Osteoblast (primary cell): ENCODE measurements at places on chromosomes 3 and 15. TPM values are rescaled to one million over a fixed set of nuclear protein-coding genes. Genes with fewer than 3 reads are reported as not detected.

DNA sequence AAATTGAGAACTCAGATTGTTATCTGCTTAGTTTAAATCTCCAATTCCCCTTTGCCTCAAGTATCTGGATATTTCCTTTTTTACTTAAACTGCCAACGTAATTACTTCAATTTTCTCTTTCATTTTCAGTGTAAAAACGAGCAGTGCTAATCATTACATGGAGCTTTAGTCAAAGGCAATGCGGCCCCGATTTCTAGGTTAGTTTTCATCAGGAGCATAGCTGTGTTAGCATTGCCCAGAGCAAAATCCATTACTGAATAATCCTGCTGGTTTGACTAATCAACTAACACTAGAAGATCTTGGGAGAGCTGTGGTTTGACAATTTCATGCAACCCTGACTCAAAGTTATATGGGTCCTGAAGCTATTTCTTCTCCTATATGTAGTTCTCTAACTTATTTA is 46.2 kb downstream of the ZPLD1 start:
- H3K4me3 ChIP-seq = no peak overlapping the region
- no peak overlapping the region for H3K27ac ChIP-seq
- no peaks in the 10 kb centered on the region for H3K36me3 ChIP-seq
- no peak for DNase-seq
- no peaks in the 10 kb centered on the region for H3K27me3 ChIP-seq

Gene P3H2
- 8.3 and 13.4 TPM in 2 replicates for total RNA-seq

Gene ACKR2
- total RNA-seq = under 0.01 TPM in 1 of 2 replicates, not detected in the other

Gene CPNE4
- total RNA-seq = not detected in 2 replicates

DNA sequence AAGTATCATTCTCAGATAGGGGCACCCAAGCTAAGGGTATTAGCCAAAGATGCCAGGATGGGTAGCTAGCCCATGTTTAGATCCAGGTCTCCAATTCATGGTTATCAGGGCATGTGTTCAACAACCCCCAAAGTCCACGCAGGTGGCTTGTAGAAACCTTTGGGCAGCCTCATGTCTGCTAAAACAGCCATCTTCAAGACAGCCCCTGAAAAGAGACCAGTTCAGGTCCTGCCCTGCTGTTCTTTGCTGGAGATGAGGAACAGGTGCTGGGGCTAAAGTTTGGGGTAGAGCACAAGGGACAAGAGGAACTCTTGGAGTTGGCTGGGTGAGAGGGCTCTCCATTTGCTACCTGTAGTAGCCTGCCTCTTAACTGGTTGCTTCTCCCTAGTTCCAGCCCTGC is 4.6 kb downstream of the PPM1M start:
- H3K27ac ChIP-seq = no peak overlapping the region
- no peaks in the 10 kb centered on the region for H3K27me3 ChIP-seq
- no peak for DNase-seq
- H3K4me3 ChIP-seq = no peak overlapping the region
- H3K4me1 ChIP-seq = peaks cover 15% of the 10 kb centered on the region
- peaks cover 17% of the 10 kb centered on the region for H3K36me3 ChIP-seq

DNA sequence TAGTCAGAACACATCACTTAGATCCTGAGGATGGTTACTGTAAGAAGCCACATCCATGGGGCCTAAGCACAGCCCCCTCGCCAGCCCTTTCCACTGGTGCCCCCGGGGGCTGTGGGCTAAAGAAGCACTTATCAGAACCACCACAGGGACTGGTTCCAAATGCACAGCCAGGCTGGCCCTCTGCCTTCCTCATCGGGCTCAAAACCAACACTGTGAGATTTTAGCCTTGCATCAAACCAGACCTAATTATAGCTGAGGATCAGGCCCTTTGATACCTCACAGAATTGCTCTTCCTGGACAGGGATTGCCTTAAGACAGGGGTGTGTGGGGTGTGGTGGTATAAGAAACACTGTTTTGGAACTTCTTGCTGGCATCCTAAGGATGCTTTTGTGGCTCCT is 23.7 kb downstream of the SRPRB start:
- H3K4me1 ChIP-seq = no peaks in the 10 kb centered on the region
- DNase-seq = peak; percentile 39
- no peaks in the 10 kb centered on the region for H3K27me3 ChIP-seq
- no peak overlapping the region for H3K27ac ChIP-seq

Gene CDC25A
- 0.88 and 1.1 TPM in 2 replicates for total RNA-seq

Gene DGKG
- 2.5 and 2.9 TPM in 2 replicates for total RNA-seq

Gene MEIS2
- total RNA-seq = 14.7 and 17.7 TPM in 2 replicates

Gene TYRO3
- 6.2 and 6.8 TPM in 2 replicates for total RNA-seq

Gene CPLX3
- total RNA-seq = not detected in 2 replicates

DNA sequence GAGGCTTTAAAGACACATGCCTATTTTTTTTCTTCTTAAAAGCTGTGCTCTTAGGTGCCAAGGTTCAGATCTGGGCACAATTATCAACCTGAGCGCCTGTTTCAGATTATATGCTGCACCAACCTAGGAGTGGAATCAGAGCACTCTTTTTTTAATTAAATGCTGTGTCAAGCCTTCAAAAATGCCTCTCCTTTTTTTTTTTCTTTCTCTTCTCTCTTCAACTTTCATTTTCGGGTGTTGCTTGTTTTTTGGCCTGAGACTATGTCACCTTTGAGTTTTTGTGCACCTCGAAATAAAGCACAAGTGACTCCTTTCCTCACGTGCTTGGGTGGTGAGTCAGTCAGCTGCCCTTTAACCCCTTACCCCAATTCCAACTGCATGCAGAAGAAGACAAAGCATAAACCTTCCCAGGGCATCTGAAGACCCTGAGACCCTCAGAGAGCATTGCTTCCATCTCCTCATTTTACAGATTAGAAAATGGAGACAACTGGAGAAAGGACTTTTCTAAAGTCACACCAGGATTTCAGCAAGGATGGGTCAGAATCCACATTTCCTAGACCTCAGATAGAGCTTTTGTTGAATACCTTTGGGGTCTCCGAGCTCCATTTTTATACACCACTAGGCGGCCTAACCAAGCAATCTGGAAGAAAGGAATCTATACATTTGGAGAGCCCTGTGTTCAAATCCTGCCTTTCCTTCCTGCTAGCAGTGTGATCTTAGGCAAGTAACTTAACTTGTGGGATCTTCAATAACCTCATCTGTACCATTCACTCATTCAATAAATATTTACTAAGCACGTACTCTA is 631 bp upstream of the PRICKLE2 start:
- H3K36me3 ChIP-seq = no peaks in the 10 kb centered on the region
- peaks cover 37% of the 10 kb centered on the region for H3K4me1 ChIP-seq
- peak; percentile 2 for DNase-seq
- H3K27ac ChIP-seq = peak overlapping the region; percentile 95
- no peaks in the 10 kb centered on the region for H3K27me3 ChIP-seq

GRCh38 chr3:16884084-16884747 is 539 bp upstream of the PLCL2 start:
- H3K4me3 ChIP-seq = peak overlapping the region; percentile 82
- no peaks in the 10 kb centered on the region for H3K36me3 ChIP-seq
- no peak overlapping the region for H3K27ac ChIP-seq
- no peaks in the 10 kb centered on the region for H3K27me3 ChIP-seq

- no peak overlapping the region for H3K4me3 ChIP-seq
- H3K4me1 ChIP-seq = peaks cover 9% of the 10 kb centered on the region
- no peak for DNase-seq
These were observed 94.9 kb upstream of the ATP2B2 start for GRCh38 chr3:10600296-10600714.

DNA sequence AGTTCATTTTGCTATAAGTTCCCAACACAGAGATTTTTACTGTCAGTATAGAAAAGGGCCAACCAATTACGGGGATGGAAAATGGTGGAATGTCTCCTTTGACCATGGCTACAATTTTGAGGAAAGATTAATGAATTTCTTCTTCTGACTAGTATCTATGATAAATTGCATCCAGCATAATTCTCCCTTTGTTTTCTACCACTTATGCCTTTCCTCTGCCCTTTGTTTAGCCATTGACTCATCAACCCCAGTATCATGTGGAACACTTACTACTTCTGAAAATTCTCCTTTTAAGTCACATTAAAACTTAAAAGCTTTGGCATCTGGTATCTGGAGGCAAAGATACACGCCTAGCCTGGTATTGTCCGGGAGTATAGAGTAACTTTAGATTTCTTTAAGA is 92.9 kb upstream of the CADPS start:
- H3K4me3 ChIP-seq = no peak overlapping the region
- H3K36me3 ChIP-seq = no peaks in the 10 kb centered on the region
- no peak for DNase-seq
- no peaks in the 10 kb centered on the region for H3K27me3 ChIP-seq
- H3K4me1 ChIP-seq = no peaks in the 10 kb centered on the region

- no peak overlapping the region for H3K4me3 ChIP-seq
- DNase-seq = no peak
- no peaks in the 10 kb centered on the region for H3K36me3 ChIP-seq
- no peaks in the 10 kb centered on the region for H3K4me1 ChIP-seq
These were observed 8.7 kb upstream of the ACSBG1 start for GRCh38 chr15:78243058-78243457.

DNA sequence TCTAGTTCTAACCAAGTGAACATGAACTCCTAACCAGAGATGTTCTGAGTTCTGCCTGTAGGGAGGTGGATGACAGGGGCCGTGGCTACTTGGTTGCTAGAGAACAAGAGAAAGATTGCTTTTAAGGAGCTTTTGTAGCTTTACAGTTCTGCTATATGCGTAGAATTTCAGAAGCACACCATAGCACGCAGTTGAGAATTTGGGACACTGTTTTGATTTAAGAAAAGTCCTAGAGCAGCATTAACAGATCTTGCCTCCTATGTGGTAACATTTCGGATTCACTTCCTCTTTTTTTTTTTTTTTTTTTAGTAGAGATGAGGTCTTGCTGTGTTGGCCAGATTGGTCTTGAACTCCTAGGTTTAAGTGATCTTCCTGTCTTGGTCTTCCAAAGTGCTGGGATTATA is 181.7 kb downstream of the TCF12 start:
- H3K4me3 ChIP-seq = no peak overlapping the region
- H3K27me3 ChIP-seq = no peaks in the 10 kb centered on the region
- no peak overlapping the region for H3K27ac ChIP-seq
- no peaks in the 10 kb centered on the region for H3K4me1 ChIP-seq

- peak; percentile 19 for DNase-seq
- H3K27ac ChIP-seq = no peak overlapping the region
- H3K4me1 ChIP-seq = peaks cover 34% of the 10 kb centered on the region
- H3K36me3 ChIP-seq = peaks cover 56% of the 10 kb centered on the region
- H3K4me3 ChIP-seq = no peak overlapping the region
These were observed 55.7 kb downstream of the SLC4A7 start for GRCh38 chr3:27428446-27428845.

DNA sequence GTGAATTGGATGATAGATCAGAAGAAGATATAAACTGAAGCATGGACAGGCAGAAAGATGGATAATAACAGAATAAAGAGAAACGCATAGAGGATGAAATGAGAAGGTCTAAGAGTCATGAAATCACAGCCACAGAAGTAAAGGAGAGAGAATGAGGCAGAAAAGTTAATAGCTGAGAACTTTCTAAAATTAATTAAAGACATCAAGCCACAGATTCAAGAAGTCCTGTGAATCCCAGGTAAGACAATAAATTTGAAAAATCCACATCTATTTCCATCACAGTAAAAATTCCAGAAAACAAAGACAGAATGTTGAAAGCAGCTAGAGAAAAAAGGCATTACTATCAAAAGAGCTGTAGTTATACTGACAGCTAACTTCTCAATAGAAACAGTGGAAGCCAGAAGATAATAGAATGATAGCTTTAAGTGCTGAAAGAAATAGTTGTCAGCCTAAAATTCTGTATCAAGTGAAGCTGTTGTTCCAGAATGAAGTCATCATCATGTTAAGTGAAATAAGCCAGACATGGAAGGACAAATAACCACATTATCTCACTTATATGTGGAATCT is 12.0 kb downstream of the ACVR2B start:
- no peak overlapping the region for H3K27ac ChIP-seq
- H3K4me3 ChIP-seq = no peak overlapping the region
- DNase-seq = no peak
- H3K4me1 ChIP-seq = no peaks in the 10 kb centered on the region
- no peaks in the 10 kb centered on the region for H3K27me3 ChIP-seq
- no peaks in the 10 kb centered on the region for H3K36me3 ChIP-seq

Gene ADAMTS7
- 32.4 and 34.0 TPM in 2 replicates for total RNA-seq

DNA sequence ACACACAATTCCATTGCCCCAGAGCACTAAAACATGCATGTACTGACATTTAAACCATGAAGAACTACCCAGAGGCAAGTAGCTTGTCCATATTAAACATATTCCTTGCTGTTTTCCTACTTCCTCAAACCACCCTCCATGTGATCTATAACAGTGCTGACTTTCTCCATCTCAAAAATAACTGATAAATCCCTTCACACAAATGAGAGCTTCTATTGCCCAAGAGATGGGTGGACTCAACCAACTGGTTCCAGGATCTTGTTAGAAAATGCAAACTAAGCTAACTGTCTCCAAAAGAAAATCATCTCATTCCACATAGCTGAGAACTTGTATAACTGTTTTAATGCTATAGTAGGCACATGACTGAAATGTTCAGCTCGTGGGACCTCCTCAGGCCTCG is 29.6 kb downstream of the DCLK3 start:
- H3K36me3 ChIP-seq = no peaks in the 10 kb centered on the region
- H3K27me3 ChIP-seq = peaks cover 5% of the 10 kb centered on the region
- H3K4me3 ChIP-seq = no peak overlapping the region
- DNase-seq = no peak
- H3K4me1 ChIP-seq = no peaks in the 10 kb centered on the region
- no peak overlapping the region for H3K27ac ChIP-seq

Gene TMC3
- not detected in 2 replicates for total RNA-seq

DNA sequence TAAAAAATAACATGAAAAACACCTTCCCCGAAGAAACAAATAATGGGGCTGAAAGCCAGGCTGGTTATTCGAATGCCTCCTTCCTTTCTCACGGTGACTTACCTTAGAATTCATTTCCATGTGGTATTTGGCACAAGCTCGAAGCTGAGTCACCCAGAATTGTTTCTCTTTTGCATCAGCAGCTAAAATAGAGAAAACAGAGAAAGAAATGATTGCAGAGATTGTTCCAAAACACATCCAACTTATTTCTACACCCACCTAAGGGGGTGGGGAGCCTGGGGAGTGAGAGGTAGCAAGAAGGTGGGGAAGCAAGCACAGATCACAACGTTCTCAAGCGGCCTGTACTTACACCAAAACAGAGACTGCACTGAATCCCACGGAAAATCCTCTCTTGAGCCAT is 104.7 kb downstream of the OSBPL10 start:
- H3K4me3 ChIP-seq = no peak overlapping the region
- H3K4me1 ChIP-seq = peaks cover 9% of the 10 kb centered on the region
- H3K27me3 ChIP-seq = no peaks in the 10 kb centered on the region
- peak; percentile 74 for DNase-seq

DNA sequence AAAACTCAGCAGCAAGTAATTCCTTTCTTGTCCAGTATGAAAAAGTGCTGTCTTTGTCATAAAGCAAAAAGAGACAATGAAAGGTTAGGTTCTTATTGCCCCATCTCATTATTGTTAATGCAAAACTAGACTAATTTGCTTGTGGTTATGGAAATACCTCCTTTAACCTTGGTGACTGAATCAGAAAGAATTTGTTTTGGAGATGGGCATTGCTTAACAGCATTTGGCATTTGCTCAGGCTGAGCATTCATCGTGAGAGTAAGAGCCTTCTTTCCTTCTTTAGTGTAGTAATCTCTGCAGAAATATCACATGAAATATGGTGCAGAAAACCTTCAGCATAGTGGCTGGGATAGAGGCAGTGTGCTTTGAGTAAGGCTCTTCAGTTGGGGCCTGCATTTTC is 103.1 kb downstream of the CNTN6 start:
- H3K4me3 ChIP-seq = no peak overlapping the region
- no peaks in the 10 kb centered on the region for H3K36me3 ChIP-seq
- DNase-seq = no peak
- no peaks in the 10 kb centered on the region for H3K4me1 ChIP-seq
- H3K27me3 ChIP-seq = no peaks in the 10 kb centered on the region

Gene REC114
- not detected in 2 replicates for total RNA-seq
